DMS79 (cell line): ENCODE measurements at places on chromosomes 3 and 15.

DNA sequence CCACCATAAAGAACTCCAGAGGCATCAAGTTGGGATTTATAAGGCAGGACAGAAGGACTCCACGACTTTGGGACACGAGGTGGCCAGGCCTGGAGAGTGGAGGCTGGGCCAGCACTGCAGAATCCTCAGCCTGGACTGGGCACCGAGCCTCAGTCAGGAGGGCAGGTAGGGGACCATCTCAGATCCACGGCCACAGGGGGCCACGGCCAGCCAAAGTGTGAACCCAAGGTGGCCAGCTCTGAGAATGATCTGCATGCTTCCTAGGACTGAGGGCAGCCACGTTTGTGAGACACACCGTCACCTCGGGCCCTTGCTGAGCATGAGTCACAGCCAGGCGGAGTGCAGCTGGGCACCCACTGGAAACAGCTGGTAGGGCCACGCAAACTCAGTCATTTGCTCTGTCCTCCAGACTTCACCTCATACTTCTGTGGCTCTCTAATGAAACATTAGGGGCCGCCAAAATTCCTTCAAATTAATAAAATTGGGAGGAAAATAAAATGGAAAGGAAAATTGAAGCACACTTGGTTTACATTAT lies 65.8 kb downstream of the CTNNB1 start:
- DNase-seq: no peak

GRCh38 chr3:174347474-174348138 lies 511.5 kb upstream of the NAALADL2 start:
- no peak for DNase-seq

DNA sequence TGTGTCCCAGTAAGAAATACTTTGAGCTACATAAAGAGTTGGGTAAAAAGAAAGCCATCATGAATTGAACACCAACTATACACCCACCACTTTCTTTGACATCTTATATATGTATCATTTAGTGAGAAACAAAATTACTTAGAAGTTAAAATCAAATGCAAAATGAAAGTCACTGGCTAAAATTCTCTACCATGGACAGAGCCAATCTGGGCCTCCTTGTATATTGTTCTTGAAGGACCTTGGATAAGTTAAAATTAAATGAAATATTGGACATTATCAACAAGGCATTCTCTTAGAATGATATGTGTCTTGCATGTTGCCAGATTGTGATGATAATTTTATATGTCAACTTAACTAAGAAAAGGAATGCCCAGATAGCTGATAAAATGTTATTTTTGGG lies 64.2 kb upstream of the CHL1 start:
- no peak for DNase-seq

GRCh38 chr3:56864090-56864489 lies 62.3 kb upstream of the ARHGEF3 start:
- DNase-seq: no peak

DNA sequence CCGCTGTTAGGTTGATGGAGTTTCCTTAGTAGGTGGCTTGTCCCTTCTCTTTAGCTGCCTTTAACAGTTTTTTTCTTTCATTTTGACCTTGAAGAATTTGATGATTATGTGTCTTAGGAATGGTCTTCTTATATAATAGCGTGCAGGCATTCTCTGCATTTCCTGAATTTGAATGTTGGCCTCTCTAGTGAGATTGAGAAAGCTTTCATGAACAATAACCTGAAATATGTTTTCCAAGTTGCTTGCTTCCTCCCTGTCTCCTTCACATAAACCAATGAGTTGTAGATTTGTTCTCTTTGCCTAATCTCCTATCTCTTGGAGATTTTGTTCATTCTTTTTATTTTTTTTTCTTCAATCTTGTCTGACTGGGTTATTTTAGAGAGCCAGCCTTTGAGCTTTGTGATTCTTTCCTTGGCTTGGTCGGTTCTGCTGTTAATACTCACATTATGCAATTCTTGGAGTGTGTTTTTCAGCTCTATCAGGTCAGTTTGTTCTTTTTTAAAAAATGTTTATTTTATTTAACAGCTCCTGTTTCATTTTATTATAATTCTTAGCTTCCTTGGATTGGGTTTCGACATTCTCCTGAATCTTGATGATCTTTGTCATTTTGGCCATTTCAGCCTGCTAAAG lies 627.9 kb downstream of the SI start:
- DNase-seq: no peak

DNA sequence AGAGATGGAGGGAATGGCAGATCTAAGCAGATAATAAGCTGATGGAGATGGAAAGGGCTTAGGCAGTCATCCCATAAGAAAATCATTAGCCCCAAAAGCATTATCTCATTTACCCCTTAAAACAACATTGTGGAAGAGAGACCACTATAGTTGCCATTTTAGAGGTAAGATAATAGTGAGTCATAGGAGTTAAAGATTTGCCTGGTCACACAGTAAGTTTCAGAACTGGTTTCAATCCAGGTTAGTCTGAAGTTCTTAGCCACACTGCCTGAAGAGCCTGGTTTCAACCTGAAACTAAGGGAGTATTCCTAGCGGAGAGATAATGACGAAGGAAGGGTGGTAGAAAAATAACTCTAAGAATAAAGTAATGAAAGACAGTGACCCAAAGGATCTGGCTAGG lies 13.0 kb upstream of the UBR1 start:
- no peak for DNase-seq

DNA sequence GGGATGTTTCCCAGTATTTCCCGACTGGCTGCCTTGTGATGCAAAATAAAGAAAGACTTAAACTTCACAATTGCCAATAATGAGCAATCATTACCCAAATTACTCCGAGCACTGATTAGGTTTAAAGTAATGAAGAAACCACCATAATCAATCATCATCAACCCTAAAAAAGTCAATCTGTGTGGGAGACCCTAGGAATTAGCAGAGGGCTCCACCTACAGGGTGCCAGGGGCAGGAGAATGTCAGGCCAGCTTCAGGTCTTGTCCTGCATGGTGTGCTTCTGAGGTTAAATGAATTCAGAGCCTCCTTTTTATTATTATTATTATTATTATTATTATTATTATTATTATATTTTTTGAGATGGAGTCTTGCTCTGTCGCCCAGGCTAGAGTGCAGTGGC lies 478.0 kb upstream of the ARRDC4 start:
- DNase-seq: no peak

DNA sequence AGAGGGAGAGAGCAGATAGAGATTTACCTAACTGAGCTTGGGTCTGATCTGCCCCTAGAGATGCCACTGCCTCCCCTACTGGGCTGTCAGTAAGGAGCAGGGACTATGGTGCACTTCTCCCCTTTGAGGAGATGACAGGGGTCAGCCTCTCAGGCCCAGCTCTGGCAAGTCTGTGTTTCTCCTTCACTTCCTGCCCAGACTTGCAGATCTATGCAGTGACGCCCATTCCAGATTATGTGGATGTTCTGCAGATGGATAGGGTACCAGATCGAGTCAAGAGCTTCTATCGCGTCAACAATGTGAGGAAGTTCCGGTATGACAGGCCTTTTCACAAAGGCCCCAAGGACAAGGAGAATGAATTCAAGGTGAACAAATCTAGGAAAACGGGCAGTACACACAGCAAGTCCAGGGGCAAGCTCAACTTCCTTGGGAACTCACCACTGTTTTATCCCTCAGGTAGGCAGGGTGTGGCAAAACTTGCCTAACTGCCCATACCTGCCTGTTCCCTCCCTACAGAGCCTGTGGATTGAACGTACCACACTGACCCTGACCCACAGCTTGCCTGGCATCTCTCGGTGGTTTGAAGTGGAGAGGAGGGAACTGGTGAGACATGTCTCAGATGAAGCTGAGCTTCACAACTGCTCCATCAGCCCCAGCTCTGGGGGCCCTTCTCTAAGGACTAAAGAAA lies 29.1 kb upstream of the MANF start:
- no peak for DNase-seq

DNA sequence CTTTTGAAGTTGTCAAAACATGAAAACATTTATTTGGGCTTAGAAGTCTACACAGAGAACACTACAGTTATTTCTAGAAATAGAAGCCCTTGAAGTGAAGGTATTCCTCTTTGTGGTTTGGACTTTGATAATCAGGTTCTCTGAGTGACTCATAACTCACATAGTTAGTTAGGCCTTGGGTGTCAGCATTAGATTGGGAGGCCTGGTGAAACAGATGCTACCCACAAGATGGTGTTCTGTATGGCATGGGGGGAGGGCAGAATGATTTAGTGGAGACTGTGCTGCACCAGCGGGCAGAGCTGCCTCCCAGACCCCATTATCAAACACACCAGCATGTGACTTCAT lies 108.9 kb upstream of the ETV5 start:
- no peak for DNase-seq

DNA sequence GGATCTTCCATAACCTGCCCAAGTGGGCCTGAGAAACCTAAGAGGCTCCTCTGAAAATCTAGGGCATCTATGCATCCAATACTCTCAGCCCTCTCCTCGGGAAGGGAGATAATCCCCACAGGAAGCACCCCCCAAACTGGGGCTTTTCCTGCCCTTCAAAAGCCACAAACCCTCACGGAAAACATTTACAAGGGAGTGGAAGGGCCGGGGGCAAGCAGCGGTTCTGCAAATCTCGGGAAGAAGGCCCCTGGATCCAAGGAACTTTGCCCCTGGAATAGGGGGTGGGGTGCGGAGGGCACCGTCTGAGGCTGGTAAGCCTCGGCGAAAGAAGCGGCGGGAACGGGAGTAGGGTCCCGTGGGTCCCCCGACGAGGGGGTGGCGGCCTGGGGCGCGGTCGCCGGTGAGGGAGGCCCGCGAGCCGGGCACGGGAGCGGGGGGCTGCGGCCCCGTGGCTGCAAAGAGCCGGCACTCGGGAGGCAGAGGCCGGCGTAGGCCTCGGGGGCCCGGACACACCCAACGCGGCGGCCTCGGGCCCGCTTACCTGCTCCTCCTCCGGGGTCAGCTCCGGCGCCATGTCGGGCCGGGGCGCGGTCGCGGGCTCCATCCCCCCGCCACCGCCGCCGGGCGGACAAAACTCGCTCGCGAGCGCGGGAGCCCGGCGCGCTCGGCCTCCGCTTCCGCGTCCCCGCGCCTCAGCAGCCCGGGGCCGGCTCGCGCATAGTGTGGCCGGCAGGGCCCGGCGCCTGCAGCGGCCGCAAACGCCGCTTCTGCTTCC lies 755 bp downstream of the PTPN9 start:
- no peak for DNase-seq

- DNase-seq: no peak
These were observed 36.3 kb downstream of the CCNL1 start for GRCh38 chr3:157123621-157124020.

GRCh38 chr3:33395900-33396299 lies 44.3 kb downstream of the UBP1 start:
- DNase-seq: no peak
